ENCODE measurements at places on chromosomes 4 and X.

DNA sequence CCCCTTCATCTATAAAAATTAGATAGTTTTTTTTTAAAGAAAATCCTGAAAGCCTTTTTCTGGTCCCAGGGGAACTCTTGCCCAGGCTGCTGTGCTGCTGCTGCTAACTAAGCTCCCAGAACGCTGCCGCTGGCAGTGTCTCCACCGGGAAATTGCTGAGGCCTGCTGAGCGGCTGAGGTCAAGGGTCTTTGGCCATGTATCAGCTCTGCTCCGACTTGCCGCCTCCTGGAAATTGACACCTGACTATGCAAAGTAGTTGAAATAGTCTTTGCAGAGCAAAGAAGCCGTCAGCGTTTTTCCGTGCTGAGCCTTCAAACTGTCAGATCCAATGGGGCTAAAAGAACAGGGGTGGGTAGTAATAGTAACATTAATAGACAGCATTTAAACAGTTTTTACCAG, 839 bp downstream of the QDPR start:
- DNase-seq = no peak

- DNase-seq = no peak
These were observed 67.0 kb downstream of the HTRA3 start for GRCh38 chr4:8336412-8337075.

DNA sequence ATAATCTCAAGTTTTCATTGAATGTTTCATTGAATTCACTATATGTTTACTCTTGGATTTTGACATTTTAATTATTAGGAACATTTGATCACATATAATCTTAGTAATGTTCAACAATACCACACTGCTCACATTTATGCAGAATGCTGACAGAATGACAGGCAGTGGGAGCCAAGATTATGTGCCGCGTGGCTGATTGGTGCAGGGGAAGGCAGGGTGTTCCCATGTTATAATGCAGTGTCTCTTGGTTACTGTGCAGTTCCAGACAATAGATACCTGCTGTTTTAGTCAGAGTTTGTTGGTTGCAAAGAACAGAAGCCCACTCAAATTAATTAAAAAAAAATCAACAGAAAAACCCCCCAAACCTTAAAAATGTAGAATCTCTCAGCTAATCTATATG, 33.0 kb downstream of the FHIP1A start:
- DNase-seq = no peak

GRCh38 chr4:186013419-186014186, 55.4 kb upstream of the TLR3 start:
- DNase-seq = no peak

DNA sequence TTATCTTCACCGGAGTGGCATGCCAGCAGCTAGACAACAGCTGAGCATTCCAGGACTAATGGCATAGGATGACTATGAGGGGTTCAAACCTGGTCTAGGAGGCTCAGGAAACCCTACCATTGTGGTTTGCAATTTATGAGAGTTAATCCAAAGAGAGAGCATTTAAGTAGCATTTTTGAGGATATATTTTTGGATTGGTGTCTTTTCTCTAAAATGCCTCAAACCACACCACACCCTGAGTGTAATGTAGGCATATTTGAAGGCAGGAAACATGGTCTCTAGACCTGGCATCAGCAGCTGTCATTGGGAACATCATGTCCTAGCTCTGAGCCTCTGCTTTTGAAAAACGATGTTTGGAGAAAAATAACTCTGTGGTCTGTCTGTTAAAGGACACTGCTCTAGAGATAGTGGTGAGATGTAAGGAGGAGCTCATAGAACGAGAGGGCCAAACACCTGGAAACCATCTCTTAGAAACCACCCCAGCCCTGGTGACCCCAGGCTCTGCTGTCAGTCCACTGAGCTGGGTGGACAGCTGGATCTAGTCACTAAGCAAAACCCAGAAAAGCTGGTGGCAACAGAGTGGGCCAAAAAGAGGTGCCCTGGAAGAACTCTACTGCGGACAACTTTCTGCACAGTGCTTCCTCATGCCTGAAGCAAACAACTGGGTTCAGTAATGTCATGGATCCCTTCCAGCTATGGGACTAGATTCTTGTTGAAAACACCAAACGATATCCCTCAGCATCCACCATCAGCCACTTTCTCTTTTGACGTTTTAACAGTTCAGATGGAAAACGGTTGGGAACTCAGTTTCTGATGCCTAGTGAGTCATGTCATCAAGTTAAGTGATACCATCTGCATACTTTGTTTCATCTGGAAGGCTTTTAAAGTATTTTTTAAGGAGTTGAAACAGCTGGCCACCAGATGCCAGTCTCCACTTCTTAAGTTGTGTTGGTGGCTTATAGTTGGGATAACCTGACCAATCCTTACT, 100.2 kb upstream of the C1QTNF7 start:
- DNase-seq = no peak

GRCh38 chr4:82721819-82722423, 76.7 kb downstream of the SCD5 start:
- no peak for DNase-seq

DNA sequence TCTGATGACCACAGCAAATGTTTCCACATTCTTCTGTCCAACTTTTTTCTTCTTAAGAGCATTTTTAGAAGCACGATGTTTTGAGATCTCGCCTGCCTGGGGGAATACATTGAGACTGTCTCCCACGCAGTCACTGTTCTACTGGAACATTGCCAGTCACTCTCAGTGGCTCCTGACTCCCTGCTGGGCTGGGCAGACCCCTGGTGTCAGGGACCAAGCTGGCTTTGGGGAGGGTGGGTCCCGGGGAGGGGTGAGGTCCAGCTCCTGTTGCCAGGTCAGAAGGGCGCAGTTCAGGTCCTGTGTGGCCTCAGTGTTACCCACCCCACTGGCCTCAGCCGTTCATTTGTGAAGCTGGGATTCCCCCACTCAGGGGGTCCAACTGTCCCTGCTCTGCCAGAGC, 18.9 kb upstream of the ABLIM2 start:
- DNase-seq = no peak

DNA sequence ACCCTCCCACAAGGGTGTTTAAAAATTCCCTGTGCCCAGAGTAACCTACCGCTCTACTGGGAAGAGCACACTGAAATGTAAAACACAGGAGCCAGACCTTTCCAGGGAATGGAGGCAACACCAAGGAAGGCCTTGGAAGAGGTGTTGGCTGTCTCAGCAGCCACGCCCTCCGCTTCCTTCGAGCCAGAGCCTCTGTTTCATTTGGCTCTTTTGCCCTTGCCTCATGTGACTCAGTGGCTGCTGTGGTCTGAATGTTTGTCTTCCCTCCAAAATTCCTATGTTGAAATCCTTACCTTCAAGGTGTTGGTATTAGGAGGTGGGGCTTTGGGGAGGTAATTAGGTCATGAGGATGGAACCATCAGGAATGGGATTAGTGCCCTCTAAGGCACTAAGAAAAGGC, 11.3 kb downstream of the SCD5 start:
- DNase-seq = no peak

DNA sequence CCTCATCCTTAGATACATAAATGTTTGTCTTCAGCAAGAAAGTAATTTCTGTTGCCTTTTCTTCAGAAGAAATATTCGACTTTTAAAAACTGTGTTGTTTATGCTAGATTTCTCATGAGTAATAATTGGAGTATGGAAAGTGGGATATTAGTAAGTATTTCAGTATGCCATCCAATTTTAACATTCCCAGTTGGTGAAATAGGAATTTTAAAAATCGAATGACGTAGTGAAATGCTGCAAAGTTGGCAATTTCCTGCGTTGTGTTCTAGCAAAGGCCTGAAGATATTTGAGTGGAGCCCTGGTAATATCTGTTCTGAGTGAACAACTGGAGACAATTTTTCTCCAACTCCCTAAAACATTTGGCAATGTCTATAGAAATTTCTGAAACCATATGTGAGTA, 190.1 kb downstream of the ZNF330 start:
- no peak for DNase-seq

- no peak for DNase-seq
These were observed 893 bp downstream of the RLIM start for GRCh38 chrX:74613370-74614092.

- no peak for DNase-seq
These were observed 491 bp downstream of the COL4A5 start for GRCh38 chrX:108439961-108440696.

DNA sequence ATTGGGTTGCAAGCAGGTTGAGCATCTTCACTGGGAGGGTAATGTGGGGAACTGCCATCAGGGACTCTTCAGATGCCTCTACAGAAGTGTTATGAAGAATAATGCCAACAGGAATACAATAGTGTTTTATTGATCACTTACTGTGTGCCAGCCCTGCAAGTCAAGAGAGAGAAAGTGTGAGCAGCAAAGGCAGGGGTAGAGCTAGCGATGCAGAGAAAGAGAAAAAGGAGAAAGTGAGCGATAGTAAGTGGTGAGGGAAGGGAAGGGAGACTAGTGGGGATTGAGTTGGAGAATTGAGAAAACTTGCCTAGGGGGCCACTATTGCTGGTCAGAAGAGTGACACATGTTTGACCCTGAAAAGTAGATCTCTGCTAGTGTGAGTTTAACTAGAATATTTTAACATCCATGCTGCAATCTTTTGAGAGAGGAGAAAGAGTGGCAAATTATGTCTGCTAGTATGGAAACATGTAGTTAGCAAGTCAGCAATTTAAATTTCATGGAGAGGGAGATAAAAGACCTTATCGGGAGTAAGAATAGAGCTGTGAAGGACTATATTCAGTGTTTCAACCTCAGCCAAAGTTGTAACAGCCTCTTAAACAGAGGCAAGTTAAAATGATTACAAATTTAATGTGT, 12.2 kb downstream of the AFF1 start:
- DNase-seq = no peak

DNA sequence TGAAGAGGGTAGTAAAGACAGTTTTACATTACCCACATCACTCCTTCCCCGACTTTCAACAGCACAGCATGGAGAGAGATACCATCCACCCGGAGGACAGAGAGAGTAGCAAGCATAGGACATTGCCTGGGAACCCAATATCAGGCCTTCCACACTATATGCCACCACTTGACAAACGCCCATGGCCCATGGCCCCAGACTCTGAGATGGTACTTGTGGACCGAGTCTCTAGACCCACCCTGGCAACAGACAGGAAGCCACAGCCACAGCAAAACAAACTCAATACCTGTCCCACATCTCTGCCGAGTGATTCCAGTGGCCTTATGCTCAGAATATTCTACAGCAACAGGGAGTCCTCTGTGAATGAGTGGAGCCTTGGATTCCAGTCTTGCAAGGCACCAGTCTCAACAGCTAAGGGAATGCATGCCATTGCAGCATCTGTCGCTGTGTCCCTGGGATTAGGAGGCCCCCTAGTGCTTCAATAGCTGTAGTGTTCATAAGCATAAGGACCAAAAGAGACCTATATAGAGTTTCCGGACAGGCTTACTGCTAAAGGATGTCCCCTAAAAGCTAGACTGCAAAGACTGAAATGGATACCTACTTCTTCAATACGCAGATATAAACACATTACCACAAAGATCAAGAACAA, 14.7 kb upstream of the CT55 start:
- DNase-seq = peak; percentile 20
